ENCODE measurements at places on chromosomes 13 and 19.
A peak's percentile ranks its signal among the peaks of the same experiment; 100 is the strongest.

DNA sequence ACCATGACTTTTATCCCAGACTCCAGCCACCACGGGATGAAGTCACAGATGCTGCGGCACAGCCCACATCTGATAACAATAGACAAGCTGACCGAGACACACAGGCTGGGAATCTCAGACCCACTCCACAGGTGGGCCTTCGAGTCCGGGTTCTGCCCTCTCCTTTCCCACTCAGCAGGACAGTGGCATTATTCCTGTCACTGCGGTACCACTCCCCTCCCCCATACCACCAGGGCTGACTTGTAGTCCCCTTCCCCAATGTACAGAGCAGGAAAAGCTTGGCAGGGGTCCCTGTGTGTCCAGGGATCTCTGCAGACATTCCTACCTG lies 179 bp upstream of the AMER2 start:
- DNase-seq: no peak

DNA sequence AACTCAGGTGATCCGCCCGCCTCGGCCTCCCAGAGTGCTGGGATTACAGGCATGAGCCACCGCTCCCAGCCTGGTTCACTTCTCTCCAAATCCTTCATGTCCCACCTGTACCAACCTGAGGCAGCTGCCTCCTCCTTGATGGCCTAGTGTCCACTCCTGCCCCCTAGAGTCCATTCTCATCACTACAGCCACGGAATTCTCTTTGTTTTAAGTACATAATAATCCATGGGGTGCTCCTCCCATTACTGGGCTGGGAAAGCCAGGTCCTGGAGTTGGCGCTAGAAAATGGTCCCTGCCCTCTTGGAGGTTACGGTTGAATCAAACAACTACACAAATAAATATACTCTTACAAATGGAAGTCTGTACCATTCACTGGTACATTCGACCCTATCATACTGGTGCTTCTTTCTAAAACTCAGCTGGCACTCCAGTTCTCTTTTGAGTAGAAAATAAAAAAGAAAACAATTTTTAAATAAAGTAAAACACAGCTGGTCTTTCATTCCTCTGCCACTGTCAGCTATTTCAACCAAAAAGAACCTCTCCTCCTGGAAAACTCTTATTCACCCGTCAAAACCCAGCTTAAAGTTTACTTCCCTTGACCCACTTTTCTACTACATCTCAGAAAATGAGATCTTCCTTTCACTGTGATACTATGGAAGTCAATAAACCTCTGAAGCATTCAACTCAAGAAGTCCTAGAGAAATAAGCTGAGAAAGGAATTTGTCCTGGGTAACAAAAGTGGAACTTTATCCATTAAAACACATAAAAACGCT lies 22.4 kb upstream of the ARHGEF18 start:
- DNase-seq: no peak

DNA sequence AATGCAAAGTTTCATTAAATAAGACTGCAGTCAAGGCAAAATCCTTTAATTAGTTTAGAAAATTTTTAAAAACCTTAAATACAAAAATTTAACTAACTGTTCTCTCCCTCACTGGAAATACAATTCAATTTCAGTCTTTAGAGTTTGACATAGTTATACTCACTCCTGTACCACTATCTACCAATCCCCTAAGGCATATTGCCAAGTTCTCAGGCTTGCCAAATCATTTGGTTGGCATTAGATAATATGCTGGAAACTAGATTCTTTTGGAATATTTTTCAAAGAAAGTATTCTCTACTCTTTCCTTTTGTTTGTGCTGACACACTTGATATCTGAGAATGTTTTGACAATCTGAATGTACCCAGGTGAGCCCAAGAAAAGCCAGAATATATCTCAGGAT lies 77.2 kb downstream of the TSC22D1 start:
- DNase-seq: no peak

GRCh38 chr13:91741925-91742324 lies 343.5 kb downstream of the GPC5 start:
- DNase-seq: no peak

DNA sequence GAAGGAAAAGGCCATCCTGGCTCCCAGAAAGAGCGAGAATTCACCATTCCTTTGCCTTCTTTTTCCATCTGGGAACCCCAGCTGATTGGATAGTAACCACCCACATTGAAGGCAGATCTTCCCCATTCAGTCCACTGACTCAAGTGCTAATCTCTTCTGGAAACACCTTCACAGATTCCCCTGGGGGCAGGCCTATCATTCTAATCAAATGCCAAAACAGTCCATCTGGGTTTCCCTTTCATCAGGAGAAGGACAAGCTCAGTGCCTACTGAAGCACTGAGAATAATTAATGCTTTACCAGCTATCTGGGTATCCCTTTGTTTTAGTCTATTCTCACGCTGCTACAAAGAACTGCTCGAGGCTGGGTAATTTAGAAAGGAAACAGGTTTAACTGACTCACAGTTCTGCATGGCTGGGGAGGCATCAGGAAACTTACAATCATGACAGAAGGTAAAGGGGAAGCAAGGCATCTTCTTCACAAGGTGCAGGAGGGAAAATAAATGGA lies 293.2 kb downstream of the ENOX1 start:
- no peak for DNase-seq

DNA sequence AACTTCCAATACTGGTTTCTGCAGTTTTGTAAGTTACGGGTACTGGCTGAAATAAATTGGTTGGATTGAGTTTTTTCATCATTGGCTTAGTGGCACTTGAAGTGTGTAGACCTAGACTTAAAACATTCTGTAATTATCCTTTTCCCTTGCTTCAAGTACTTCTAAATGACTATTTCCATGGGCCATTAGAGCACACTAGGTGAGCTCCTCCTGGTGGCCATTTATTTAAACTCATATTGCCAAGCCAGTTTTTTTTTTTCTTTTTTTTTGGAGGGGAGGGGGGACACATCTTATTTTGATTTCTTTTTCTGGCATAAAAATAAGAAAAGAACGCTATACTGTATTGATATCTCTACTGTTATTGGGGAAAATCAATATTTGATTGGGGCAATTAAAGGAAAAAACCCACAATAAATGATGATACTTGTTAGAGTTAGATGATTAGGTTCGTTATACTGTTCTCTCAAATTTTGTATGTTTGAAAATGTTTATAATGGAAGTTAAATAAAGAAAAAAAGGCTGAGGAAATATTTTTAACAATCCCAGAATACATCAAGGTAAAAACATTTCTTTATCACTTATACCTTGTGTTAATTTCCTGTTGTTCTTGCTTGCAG lies 82.9 kb downstream of the PDS5B start:
- DNase-seq: no peak

GRCh38 chr13:77022341-77022740 lies 4.6 kb downstream of the FBXL3 start:
- DNase-seq: no peak

DNA sequence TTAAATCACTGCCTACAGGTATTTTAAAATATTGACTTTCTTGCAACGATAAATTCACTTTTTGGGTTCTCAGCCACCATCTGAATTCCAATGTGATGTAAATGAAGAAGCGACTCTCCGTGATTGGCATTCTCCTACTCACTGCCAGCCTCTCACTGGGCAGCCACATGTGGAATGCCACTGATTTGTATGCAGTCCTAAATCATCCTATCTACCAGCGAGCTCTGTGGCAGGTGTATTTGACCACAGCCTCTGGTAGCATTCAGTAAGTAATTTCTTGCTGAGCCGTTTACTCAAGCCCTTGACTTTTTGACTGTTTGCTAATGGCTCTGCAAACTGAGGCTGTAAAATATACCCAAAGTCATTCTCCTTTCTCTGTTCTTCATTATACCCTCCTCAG lies 559.0 kb upstream of the SLC10A2 start:
- no peak for DNase-seq

GRCh38 chr13:112664501-112665203 lies 25.2 kb upstream of the ATP11A start:
- no peak for DNase-seq

GRCh38 chr19:5182751-5183150 lies 157.9 kb downstream of the PTPRS start:
- no peak for DNase-seq

DNA sequence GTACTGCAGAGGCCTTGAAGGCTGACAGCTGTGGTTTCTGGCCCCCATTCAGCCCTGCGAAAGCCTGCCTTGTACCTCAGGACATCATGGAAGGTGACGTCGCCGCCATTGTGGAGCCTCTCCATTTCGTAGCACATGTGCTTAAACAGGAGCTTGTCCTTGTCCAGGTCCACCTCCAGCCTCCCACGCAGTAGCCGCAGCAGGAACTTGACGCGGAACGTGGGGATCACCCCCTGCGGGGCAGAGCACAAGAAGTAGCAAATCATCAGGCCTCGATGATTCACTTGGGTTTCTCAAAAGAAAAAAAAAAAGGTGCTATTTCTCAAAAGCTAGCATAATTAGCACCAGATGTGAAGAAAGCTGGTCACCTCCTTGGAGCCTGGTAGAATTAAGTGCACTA lies 351.0 kb downstream of the NALCN start:
- no peak for DNase-seq

DNA sequence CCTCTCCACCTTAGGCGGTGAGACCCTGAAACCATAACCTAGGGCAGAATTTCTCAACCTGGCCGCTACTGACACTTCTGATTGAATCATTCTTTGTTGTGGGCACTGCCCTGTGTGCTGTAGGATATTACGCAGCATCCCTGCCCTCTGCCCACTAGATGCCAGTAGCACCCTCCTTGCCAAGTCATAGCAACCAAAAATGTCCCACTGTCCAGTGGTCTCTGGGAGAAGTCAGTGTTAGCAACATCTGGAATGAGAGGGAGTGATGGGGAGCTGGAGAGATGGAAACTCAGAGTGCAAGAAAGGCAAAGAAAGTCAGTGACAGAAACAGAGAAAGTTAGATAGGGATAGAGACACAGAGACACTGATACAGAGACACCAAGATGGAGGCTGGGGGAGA lies 13.6 kb downstream of the KLK4 start:
- DNase-seq: no peak

- DNase-seq: no peak
Measured at GRCh38 chr13:100388923-100389322, 199.7 kb downstream of the GGACT start.

DNA sequence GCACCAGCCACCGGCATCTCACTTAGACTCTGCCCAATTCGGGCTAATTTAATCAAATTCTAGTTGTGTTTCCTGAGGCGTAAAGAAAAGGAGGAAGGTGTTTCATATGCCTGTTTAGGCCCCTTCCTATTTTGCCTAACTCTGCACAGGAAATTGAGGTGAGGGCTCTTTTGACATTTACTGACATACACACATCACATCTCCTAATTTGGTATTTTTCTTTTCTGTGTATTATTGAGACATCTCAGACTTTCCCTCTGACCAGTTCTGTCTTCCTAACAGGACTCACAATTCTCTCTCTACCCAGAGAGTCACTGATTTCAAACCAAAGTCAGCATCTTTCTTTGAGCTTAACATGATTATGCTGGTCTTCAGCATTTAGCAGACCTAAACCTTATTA lies 7.9 kb downstream of the CEACAM3 start:
- no peak for DNase-seq

- DNase-seq: peak; percentile 24
Measured at GRCh38 chr19:5949792-5950305, 28.1 kb downstream of the RANBP3 start.

All from stimulated activated CD4-positive, alpha-beta T cell treated with anti-CD3 and anti-CD28 coated beads, Interleukin-12 subunit alpha, Interleukin-12 subunit beta, amount 100 ng/mL, for 48 hours (primary cell).